Stimulated activated effector memory CD8-positive, alpha-beta T cell treated with anti-CD3 and anti-CD28 coated beads, Interleukin-12 subunit alpha, Interleukin-12 subunit beta, amount 100 ng/mL, for 72 hours (primary cell): ENCODE measurements at places on chromosomes 2 and 18.

- DNase-seq: no peak
These were observed 570.1 kb upstream of the SYT4 start for GRCh38 chr18:43847164-43848091.

- DNase-seq: no peak
These were observed 10.5 kb downstream of the CTLA4 start for GRCh38 chr2:203878063-203878462.

GRCh38 chr18:23451491-23451890 lies 1.6 kb upstream of the RIOK3 start:
- DNase-seq: no peak

- no peak for DNase-seq
These were observed 47.5 kb upstream of the NEMP2 start for GRCh38 chr2:190582019-190582418.

- DNase-seq: no peak
These were observed 118.8 kb downstream of the ABCA12 start for GRCh38 chr2:215019521-215020145.

DNA sequence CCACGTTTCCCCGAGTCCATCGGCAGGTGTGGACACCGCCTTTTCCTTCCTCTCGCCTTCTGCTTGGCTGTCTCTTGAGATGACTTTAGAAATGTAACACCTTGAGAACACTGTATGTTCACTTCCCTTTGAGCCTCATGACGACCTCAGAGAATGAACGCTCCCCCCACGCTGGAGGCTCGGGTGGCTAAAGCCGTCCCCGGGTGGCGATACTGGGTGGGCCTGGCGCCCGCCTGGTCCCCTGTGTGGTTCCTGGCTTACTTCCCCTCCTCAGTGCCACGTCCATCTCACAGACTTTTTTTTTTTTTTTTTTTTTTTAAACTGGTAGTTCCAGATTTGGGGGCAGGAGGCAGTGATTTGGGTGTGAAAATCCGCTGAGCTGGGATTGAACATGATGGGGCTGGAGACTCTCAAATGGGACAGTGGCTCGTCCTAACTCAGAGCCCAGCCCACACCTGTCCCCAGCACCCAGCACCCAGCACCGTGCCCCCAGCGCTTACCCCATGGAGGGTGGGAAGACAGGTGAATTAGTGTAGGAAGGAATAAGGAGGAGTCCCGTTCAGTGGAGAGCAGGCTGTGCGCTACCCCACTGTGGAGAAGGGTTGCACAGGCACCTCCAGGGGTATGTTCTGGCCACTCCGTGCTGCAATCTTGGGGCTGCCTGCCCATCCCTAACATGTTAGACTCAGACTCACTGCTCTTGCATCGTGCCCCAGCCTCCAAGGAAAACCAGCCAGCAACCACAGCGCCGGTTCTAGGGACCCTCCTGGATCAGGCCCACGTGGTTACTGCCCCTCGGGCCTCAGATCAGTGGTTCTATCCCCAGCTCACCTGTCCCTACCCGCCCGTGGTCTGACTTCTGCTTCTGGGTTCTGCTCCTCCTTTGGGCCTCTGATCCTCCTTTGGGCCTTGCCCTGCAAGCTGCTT lies 174.0 kb downstream of the ASB1 start:
- no peak for DNase-seq

- DNase-seq: no peak
These were observed 30.0 kb downstream of the CRIM1 start for GRCh38 chr2:36385603-36386002.
